Activated CD8-positive, alpha-beta T cell treated with anti-CD3 and anti-CD28 coated beads for 36 hours (primary cell): ENCODE measurements at places on chromosomes 3 and 15. TPM values are rescaled to one million over a fixed set of nuclear protein-coding genes. Genes with fewer than 3 reads are reported as not detected.
A peak's percentile ranks its signal among the peaks of the same experiment; 100 is the strongest.

The ISLR gene
- total RNA-seq: not detected

The TERC gene
- total RNA-seq: 21.7 TPM

The SLC27A2 gene
- total RNA-seq: 9.8 TPM

The CPN2 gene
- not detected for total RNA-seq

The PIERCE2 gene
- not detected for total RNA-seq

DNA sequence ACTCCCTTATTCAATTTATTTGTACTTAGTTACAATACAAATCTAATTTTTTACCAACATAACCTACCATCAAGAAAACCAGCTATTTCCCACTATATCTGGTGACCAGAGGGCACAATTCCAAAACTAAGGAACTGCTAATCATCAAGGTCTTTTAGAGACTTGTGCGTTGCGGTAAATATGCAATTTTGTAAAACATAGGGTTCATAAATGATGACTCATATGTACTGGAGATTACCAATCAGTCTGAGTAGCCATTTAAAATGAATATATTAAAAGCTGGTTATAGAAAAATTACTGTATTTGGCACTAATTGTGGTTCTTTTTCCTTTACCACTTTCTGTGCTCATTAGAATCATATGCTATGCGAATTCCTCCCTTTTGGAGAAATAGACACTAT lies 859.6 kb downstream of the ROBO1 start:
- H3K4me3 ChIP-seq: no peak overlapping the region
- no peaks in the 10 kb centered on the region for H3K27me3 ChIP-seq
- H3K36me3 ChIP-seq: no peaks in the 10 kb centered on the region
- H3K27ac ChIP-seq: no peak overlapping the region

DNA sequence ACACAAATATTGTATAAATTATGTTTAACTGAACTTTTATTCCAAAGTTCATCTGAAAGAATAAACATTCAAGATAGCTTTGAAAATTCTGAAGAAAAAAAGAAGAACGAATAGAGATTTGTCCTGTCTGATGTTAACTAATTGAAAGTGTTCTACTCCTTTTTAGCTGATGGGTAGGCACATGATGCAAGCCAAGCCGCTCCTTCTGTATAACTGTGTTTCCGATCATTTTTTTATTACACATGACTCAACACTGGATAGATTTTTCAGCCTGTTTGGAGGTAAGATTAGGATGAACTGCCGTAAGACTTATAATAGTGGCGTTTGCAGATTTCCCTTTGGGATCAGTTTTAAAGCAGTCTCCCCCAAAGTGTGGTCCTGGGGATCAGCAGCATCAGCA lies 19.0 kb downstream of the NSUN3 start:
- peaks cover 14% of the 10 kb centered on the region for H3K36me3 ChIP-seq
- no peak overlapping the region for H3K27ac ChIP-seq
- peaks cover 48% of the 10 kb centered on the region for H3K4me1 ChIP-seq

DNA sequence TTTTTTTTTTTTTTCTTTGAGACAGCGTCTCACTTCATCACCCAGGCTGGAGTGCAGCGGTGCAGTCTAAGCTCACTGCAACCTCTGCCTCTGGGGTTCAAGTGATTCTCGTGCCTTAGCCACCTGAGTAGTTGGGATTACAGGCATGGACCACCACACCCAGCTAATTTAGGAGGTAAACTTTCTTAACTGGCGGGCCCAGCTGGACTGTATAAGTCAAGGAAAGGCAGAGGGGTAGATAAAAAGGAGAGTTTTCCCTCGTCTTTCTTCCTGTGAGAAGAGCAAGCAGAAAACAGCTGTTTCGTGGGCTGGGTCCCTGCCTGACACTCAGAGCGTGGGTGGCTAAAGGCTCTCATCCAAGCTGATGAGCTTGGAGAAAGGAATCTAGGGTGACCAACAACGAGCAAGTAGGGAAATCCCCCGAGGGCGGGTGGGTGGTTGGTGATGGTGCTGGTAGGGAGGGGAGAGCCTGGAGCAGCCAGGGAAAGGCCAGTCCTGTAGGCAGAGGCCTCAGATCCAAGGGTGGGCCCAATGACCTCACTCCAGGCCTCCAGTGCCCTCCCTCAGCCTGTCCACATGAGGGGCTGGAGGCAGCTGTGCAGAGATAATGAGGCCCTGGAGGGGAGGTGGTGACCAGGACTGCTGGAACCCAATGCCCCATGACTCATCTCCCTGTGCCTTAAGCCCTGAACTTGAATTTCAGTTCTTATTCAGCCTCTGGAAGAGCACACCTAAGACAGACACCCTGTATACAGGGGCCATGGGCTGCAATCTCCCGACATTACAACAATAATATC lies 43.1 kb upstream of the LIMD1 start:
- H3K4me3 ChIP-seq: no peak overlapping the region
- peak; percentile 23 for DNase-seq
- H3K27ac ChIP-seq: no peak overlapping the region
- H3K27me3 ChIP-seq: no peaks in the 10 kb centered on the region
- H3K4me1 ChIP-seq: peaks cover 9% of the 10 kb centered on the region

- peaks cover 21% of the 10 kb centered on the region for H3K27me3 ChIP-seq
- peaks cover 7% of the 10 kb centered on the region for H3K4me1 ChIP-seq
- H3K27ac ChIP-seq: no peak overlapping the region
- no peak for DNase-seq
- H3K36me3 ChIP-seq: no peaks in the 10 kb centered on the region
- peak overlapping the region; percentile 60 for H3K4me3 ChIP-seq
Measured at GRCh38 chr3:46565077-46565476, 1.0 kb downstream of the LRRC2 start.

DNA sequence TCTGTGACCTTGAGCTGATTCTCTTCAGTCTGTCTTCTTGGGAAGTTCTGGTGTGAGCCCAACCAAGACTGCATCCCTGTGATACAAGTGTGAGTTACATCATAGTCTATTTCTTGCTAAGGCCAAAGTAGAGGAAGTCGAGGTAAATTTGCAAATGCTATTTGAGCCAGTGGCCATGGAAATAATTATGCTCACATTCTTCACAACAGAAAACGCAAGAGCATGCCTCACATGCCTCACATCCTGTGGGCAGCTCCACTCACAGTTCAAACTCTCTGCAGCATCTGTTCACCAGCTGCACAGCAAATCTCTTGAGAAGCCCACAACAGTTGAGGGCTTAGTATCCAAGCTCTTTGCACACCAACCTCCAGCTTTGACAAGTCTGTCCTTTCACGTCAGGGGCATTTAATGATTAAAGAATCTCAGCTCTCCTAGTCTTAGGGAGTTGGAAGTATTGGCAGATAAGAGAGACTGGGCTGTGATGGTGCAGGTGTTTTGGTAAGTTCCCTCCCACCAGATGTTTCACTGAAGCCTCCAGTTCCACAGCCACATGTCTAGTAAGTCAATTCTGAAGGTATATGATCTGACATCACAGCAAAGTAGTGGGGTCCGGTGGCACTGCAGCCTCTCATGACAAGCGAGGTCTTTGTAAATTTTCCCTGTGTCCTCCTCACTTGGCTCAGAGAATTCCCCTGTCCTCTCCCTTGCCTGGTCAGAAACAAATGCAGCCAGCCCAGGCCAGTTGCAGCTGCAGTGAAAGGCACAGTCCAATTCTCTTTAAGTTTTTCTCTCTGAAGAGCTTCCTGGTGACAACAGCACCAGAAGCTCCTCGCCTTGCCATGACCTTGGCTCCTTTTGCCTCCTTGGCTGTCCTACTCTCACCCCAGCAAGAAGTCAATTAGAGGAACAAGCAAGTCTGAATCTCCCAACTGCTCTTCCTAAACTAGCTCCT lies 166.1 kb downstream of the SSR3 start:
- H3K36me3 ChIP-seq: no peaks in the 10 kb centered on the region
- peaks cover 3% of the 10 kb centered on the region for H3K27me3 ChIP-seq
- H3K27ac ChIP-seq: no peak overlapping the region
- DNase-seq: peak; percentile 24
- no peaks in the 10 kb centered on the region for H3K4me1 ChIP-seq

- no peak for DNase-seq
- peaks cover 5% of the 10 kb centered on the region for H3K27me3 ChIP-seq
- H3K4me3 ChIP-seq: no peak overlapping the region
- no peak overlapping the region for H3K27ac ChIP-seq
Measured at GRCh38 chr15:51135276-51135675, 40.6 kb upstream of the TNFAIP8L3 start.

- H3K4me1 ChIP-seq: peaks cover 12% of the 10 kb centered on the region
- H3K4me3 ChIP-seq: no peak overlapping the region
- no peaks in the 10 kb centered on the region for H3K36me3 ChIP-seq
- no peaks in the 10 kb centered on the region for H3K27me3 ChIP-seq
Measured at GRCh38 chr3:112411425-112411824, 78.5 kb downstream of the CD200 start.

- peak overlapping the region; percentile 84 for H3K4me3 ChIP-seq
- DNase-seq: no peak
- peaks cover 46% of the 10 kb centered on the region for H3K36me3 ChIP-seq
- peak overlapping the region; percentile 28 for H3K27ac ChIP-seq
- H3K4me1 ChIP-seq: peaks cover 63% of the 10 kb centered on the region
Measured at GRCh38 chr3:23811919-23812318, 6.2 kb downstream of the UBE2E1 start.

GRCh38 chr3:169907476-169907875 lies 3.9 kb upstream of the SAMD7 start:
- H3K36me3 ChIP-seq: no peaks in the 10 kb centered on the region
- no peaks in the 10 kb centered on the region for H3K4me1 ChIP-seq
- H3K27me3 ChIP-seq: peaks cover 2% of the 10 kb centered on the region
- no peak for DNase-seq
- no peak overlapping the region for H3K4me3 ChIP-seq
- H3K27ac ChIP-seq: no peak overlapping the region

- H3K27ac ChIP-seq: peak overlapping the region; percentile 91
- H3K4me1 ChIP-seq: peaks cover 82% of the 10 kb centered on the region
- DNase-seq: no peak
- no peaks in the 10 kb centered on the region for H3K27me3 ChIP-seq
- H3K4me3 ChIP-seq: peak overlapping the region; percentile 36
Measured at GRCh38 chr3:171255236-171255806, 204.9 kb downstream of the TNIK start.

DNA sequence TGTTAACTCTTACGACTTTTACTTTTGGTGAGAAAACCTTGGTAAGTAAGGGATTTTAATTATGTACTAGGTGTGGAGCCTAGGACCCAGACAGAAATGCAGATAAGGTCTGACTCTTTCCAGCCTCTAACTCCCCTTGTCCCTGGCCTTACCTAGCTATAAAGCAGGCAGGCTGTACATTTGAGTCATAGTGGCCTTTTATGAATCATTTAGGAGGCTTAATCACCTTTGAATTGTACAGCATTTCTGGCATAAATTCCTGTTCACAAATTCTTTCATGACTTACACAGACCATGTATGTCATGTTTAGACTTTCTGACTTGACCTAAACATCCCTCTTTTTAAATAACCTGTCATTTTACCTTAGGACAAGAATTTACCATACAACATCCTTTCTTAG lies 47.4 kb downstream of the CHCHD4 start:
- H3K4me3 ChIP-seq: no peak overlapping the region
- peaks cover 4% of the 10 kb centered on the region for H3K27me3 ChIP-seq
- no peak overlapping the region for H3K27ac ChIP-seq
- DNase-seq: no peak
- peaks cover 2% of the 10 kb centered on the region for H3K36me3 ChIP-seq
- H3K4me1 ChIP-seq: peaks cover 7% of the 10 kb centered on the region

DNA sequence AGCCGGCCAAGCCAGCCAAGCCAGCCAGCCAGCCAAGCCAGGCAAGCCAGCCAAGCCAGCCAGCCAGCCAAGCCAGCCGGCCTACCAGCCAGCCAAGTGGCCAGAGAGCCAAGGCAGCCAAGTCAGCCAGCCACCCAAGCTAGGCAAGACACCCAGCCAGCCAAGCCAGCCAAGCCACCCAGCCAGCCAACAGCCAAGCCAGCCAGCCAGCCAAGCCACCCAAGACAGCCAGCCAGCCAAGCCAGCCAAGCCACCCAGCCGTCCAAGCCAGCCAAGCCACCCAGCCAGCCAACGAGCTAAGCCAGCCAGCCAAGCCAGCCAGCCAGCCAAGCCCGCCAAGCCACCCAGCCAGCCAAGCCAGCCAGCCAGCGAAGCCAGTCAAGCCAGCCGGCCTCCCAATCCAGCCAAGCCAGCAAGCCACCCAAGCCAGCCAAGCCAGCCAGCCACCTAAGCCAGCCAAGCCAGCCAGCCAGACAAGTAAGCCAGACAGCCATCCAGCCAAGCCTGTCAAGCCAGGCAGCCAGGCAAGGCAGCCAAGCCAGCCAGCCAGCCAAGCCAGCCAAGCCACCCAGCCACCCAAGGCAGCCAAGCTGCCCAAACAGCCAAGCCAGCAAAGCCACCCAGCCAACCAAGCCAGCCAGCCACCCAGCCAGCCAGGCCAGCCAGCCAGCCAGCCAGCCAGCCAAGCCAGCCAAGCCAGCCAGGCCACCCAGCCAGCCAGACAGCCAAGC lies 200.5 kb downstream of the GOLGA6L6 start:
- peak; percentile 7 for DNase-seq
- H3K4me1 ChIP-seq: no peaks in the 10 kb centered on the region
- H3K27ac ChIP-seq: no peak overlapping the region
- H3K36me3 ChIP-seq: peaks cover 2% of the 10 kb centered on the region

GRCh38 chr15:89003865-89004725 lies 84.2 kb upstream of the ABHD2 start:
- peaks cover 4% of the 10 kb centered on the region for H3K4me1 ChIP-seq
- peak; percentile 16 for DNase-seq
- H3K36me3 ChIP-seq: no peaks in the 10 kb centered on the region
- no peak overlapping the region for H3K27ac ChIP-seq
- H3K4me3 ChIP-seq: no peak overlapping the region

DNA sequence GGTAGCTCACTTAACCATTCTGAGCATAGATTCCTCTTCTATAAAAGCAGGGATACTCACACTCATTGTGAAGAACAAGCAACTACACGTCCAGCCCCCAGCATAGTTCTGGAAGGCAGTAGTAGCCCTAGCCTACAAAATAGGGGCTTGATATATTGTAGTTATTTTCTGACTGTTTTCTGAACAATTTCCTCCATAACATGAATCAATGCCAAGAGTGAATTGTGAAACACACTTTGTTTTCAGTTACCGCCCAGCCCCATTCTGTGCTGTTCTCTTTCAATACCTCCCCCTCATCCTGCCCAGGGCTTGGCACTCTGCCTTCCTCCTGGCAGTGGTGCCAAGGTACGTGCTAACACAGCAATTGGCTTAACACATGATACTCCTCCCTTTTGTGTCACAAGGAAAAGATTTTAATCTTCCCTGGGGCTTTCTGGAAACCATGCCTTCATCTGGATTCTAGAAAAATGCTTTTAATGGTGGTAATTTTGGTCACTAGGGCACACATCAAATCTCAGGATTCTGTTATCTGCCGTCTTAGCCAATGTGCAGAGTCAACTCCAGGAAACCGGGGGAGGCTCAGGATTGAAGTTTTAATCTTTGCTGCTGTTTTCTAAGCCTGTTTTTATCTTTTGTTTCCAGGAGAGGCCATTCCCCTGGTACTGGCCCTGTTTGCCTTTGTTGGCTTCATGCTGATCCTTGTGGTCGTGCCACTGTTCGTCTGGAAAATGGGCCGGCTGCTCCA lies 37.2 kb downstream of the IL20RB start:
- H3K36me3 ChIP-seq: no peaks in the 10 kb centered on the region
- no peak overlapping the region for H3K4me3 ChIP-seq

DNA sequence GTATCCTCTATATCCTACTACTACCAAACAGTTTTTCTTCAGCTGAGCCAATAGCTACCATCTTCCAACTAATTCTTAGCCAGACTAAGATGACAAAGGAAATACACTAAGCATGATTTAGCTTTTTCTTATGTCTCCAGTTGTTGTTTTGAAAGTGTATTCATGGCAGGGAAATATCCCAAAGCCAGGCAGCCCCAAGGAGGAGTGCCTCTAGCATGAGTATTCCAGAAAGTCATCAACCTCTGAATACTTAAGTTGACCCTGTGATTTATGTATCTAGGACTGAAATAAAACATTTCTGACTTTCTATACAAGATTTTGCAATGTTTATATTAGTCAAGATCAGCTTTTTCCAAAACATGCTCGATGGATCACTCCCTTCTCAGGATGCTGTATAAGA lies 449.1 kb downstream of the IL5RA start:
- DNase-seq: no peak
- no peaks in the 10 kb centered on the region for H3K4me1 ChIP-seq
- H3K27ac ChIP-seq: no peak overlapping the region
- H3K4me3 ChIP-seq: no peak overlapping the region
